ENCODE measurements at places on chromosomes 4 and X. TPM values are rescaled to one million over a fixed set of nuclear protein-coding genes. Genes with fewer than 3 reads are reported as not detected.

The TEX13C gene
- total RNA-seq, result not detected

The TRIM75 gene
- total RNA-seq, result not detected

The ADGRG2 gene
- 0.20 TPM for total RNA-seq

GRCh38 chrX:13911586-13911985 lies 94.7 kb upstream of the GPM6B start:
- peaks cover 6% of the 10 kb centered on the region for H3K36me3 ChIP-seq
- H3K27me3 ChIP-seq, result no peaks in the 10 kb centered on the region
- H3K4me1 ChIP-seq, result peaks cover 14% of the 10 kb centered on the region
- H3K4me3 ChIP-seq, result no peak overlapping the region
- no peak for DNase-seq

GRCh38 chrX:53547668-53548067 lies 113.5 kb upstream of the HSD17B10 start:
- no peaks in the 10 kb centered on the region for H3K4me1 ChIP-seq
- H3K27me3 ChIP-seq, result no peaks in the 10 kb centered on the region
- no peak for DNase-seq
- no peak overlapping the region for H3K4me3 ChIP-seq

DNA sequence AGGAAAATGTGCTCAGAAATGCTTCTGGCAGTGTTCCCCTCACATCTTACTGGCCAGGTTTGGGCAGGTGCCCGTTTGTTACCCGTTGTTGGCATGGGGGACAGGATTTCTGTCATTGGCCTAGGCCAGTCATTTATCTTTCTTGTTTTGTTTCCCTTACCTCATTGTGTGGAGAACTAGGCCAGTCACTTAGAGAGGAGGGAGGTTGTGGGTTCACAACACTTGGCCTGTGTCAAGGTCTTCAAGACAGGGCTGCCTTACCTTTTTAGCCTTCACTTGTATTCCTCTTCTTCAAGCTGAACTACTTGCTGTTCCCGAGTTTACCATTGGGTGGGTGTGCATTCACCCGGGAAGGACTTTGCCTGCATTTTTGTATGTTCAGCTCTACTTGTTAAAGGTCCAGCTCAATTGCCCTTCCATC lies 17.7 kb downstream of the SNX25 start:
- no peaks in the 10 kb centered on the region for H3K36me3 ChIP-seq
- no peaks in the 10 kb centered on the region for H3K27me3 ChIP-seq
- no peak overlapping the region for H3K27ac ChIP-seq
- no peak for DNase-seq
- no peak overlapping the region for H3K4me3 ChIP-seq

DNA sequence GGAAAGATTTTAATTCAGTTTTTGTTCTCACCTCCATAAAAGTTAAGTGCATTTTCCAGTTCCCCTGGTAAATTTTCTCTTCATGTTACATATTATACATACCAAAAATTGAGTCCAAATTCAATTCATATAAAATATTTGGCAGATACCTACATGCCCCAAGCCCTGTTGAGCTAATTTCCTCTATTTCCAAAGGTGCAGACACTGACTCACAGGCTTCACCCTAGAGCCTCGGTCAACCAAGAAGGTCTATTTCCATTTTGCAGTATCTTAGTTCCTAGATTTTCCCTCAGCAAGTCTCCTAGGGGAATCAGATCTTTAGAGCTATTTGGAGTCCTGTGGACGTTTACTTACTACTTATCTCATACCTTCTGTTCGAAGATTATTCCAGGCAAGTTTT lies 174.4 kb downstream of the TSPAN5 start:
- H3K4me3 ChIP-seq, result no peak overlapping the region
- peak overlapping the region; percentile 22 for H3K27ac ChIP-seq
- no peaks in the 10 kb centered on the region for H3K27me3 ChIP-seq
- peaks cover 4% of the 10 kb centered on the region for H3K36me3 ChIP-seq
- DNase-seq, result no peak

- no peaks in the 10 kb centered on the region for H3K4me1 ChIP-seq
- no peak overlapping the region for H3K27ac ChIP-seq
- no peak overlapping the region for H3K4me3 ChIP-seq
- H3K27me3 ChIP-seq, result no peaks in the 10 kb centered on the region
- H3K36me3 ChIP-seq, result no peaks in the 10 kb centered on the region
These were observed 706.1 kb upstream of the EPHA5 start for GRCh38 chr4:66376396-66376795.

GRCh38 chr4:19575924-19576323 lies 675.8 kb upstream of the SLIT2 start:
- H3K27ac ChIP-seq, result no peak overlapping the region
- H3K4me3 ChIP-seq, result no peak overlapping the region
- no peaks in the 10 kb centered on the region for H3K27me3 ChIP-seq
- DNase-seq, result no peak
- H3K4me1 ChIP-seq, result no peaks in the 10 kb centered on the region

GRCh38 chrX:139881130-139881529 lies 51.7 kb downstream of the ATP11C start:
- no peak overlapping the region for H3K4me3 ChIP-seq
- peaks cover 7% of the 10 kb centered on the region for H3K36me3 ChIP-seq
- no peak overlapping the region for H3K27ac ChIP-seq
- no peaks in the 10 kb centered on the region for H3K27me3 ChIP-seq
- no peak for DNase-seq
- no peaks in the 10 kb centered on the region for H3K4me1 ChIP-seq

GRCh38 chr4:143693856-143694255 lies 6.6 kb downstream of the FREM3 start:
- DNase-seq, result no peak
- no peak overlapping the region for H3K4me3 ChIP-seq
- no peaks in the 10 kb centered on the region for H3K4me1 ChIP-seq
- H3K27ac ChIP-seq, result no peak overlapping the region
- H3K36me3 ChIP-seq, result no peaks in the 10 kb centered on the region
- peaks cover 41% of the 10 kb centered on the region for H3K27me3 ChIP-seq

GRCh38 chr4:87540146-87541058 lies 11.2 kb upstream of the SPARCL1 start:
- H3K36me3 ChIP-seq, result peaks cover 6% of the 10 kb centered on the region
- peaks cover 24% of the 10 kb centered on the region for H3K4me1 ChIP-seq
- H3K27me3 ChIP-seq, result no peaks in the 10 kb centered on the region
- H3K27ac ChIP-seq, result no peak overlapping the region
- H3K4me3 ChIP-seq, result no peak overlapping the region

- H3K4me3 ChIP-seq, result no peak overlapping the region
- no peak overlapping the region for H3K27ac ChIP-seq
- H3K27me3 ChIP-seq, result no peaks in the 10 kb centered on the region
- DNase-seq, result peak; percentile 33
- no peaks in the 10 kb centered on the region for H3K36me3 ChIP-seq
These were observed 28.1 kb downstream of the SMIM43 start for GRCh38 chr4:121736735-121737351.

DNA sequence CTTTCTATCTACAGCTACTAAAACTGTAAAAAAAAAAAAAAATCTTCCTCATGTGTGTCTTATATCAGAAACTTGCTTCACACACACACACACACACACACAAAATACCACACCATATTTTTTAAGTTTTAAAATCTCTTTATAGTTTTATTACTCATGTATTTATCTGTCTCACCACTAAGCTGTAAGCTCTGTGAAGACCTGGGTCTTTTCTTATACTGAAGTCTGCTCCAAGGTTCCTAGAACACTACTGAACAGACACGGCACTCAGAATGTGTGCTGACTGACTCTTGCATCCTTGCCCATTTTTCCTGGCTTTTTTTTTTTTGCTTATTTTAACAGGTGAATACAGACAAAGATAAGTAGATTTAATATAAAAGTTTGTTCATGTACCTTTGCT lies 135.6 kb upstream of the CXXC4 start:
- no peaks in the 10 kb centered on the region for H3K4me1 ChIP-seq
- no peaks in the 10 kb centered on the region for H3K27me3 ChIP-seq
- H3K36me3 ChIP-seq, result no peaks in the 10 kb centered on the region
- H3K4me3 ChIP-seq, result no peak overlapping the region

GRCh38 chrX:121987835-121988234 lies 940.4 kb downstream of the GLUD2 start:
- H3K4me1 ChIP-seq, result no peaks in the 10 kb centered on the region
- H3K27ac ChIP-seq, result no peak overlapping the region
- no peaks in the 10 kb centered on the region for H3K27me3 ChIP-seq
- no peak for DNase-seq

GRCh38 chr4:24935856-24936255 lies 23.0 kb upstream of the CCDC149 start:
- H3K4me1 ChIP-seq, result no peaks in the 10 kb centered on the region
- no peak for DNase-seq
- H3K4me3 ChIP-seq, result no peak overlapping the region
- H3K36me3 ChIP-seq, result peaks cover 12% of the 10 kb centered on the region
- H3K27me3 ChIP-seq, result no peaks in the 10 kb centered on the region
- H3K27ac ChIP-seq, result no peak overlapping the region

DNA sequence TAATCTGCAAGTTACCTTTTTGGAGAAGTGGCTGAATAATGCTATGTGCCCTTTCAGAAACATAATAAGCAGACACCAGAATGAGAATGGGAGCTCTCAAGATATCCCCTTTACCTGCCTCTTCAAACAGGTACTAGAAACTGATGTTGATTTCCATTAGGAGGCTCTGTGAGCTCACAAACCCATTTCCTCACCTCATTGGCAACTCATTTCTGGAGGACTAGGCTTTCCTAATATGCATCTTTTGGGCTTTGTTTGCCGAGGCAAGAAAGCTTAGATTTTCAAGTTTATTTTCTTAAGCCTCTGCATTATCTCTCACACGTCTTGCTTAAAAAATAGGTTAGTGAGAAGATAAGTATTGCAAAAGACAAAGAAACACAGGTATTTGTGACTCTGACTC lies 313.1 kb upstream of the IRS4 start:
- H3K27ac ChIP-seq, result no peak overlapping the region
- H3K4me1 ChIP-seq, result no peaks in the 10 kb centered on the region
- H3K4me3 ChIP-seq, result no peak overlapping the region
- no peaks in the 10 kb centered on the region for H3K27me3 ChIP-seq
- H3K36me3 ChIP-seq, result no peaks in the 10 kb centered on the region
- no peak for DNase-seq

DNA sequence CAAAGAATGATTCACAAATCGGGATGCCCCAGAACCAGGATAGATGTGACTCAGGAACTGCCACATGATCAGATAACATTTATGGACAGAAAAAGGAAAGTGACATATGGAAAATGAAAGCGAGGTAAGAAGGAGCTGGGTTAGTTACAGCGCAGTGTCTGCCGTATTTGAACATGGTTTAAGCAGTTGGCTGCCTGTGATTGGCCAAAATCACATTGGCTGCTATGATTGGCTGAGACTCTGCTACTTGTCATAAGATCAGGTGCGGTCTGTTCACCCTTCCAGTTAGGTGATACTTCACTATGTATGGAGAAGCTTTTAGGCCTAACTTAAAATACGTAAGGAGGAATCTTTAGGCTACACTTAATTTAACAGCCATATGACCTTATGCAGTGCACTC lies 322.7 kb upstream of the HAND2 start:
- H3K4me1 ChIP-seq, result no peaks in the 10 kb centered on the region
- H3K27me3 ChIP-seq, result no peaks in the 10 kb centered on the region
- H3K27ac ChIP-seq, result no peak overlapping the region
- no peak for DNase-seq
- no peaks in the 10 kb centered on the region for H3K36me3 ChIP-seq

DNA sequence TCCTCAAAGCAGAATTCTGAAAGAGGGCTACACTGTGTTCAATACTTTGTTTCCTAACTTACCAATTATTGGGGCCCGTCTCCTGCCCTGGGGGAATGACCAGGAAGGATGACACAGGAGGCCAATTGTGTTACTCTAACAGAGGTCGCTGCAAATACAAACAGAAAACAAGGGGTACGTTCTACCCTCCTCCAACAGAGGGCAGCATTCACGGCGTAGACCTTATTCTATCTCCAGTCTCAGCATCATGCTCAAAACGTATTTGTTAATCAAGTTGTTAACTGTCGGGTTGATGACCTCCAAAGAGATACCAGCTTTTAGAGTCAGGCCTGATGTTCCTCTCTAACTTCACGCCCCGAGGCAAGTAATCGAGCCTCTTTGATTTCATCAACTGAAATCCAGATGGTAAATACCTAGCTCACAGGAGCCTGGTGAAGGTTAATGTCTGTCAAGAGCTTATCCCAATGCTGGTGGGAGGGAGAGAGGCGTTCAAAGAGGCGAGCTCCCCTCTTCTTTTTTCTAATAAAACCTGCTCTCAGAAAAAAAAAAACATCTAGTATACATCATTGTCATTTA lies 181.0 kb upstream of the KCNIP4 start:
- peak; percentile 45 for DNase-seq
- no peaks in the 10 kb centered on the region for H3K27me3 ChIP-seq
- H3K4me3 ChIP-seq, result no peak overlapping the region

DNA sequence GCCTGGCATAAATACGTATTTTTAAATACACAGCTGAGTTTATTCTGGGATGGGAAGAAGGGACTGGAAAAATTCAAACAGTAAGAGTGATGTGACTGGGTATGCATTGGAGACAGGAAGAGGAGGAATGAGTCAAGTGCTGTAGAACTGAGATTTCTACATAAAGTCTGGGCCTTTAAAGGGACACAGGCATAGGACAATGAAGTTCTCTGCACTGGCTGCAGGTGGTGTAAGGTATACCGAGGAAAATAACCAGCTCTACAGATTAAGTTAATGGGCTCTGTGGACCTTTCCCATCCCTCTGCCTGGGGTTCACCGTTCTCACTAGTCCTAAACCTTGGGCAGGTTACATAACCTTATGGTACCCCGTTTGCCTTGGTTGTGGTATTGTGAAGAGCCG lies 68.7 kb downstream of the DHX15 start:
- H3K4me1 ChIP-seq, result no peaks in the 10 kb centered on the region
- H3K36me3 ChIP-seq, result peaks cover 28% of the 10 kb centered on the region
- no peaks in the 10 kb centered on the region for H3K27me3 ChIP-seq
- no peak overlapping the region for H3K4me3 ChIP-seq
- DNase-seq, result no peak
- H3K27ac ChIP-seq, result no peak overlapping the region

- H3K36me3 ChIP-seq, result no peaks in the 10 kb centered on the region
- no peak for DNase-seq
- peaks cover 44% of the 10 kb centered on the region for H3K4me1 ChIP-seq
- no peak overlapping the region for H3K4me3 ChIP-seq
- H3K27ac ChIP-seq, result peak overlapping the region; percentile 37
These were observed 146.9 kb upstream of the FGF13 start for GRCh38 chrX:138858438-138858837.

DNA sequence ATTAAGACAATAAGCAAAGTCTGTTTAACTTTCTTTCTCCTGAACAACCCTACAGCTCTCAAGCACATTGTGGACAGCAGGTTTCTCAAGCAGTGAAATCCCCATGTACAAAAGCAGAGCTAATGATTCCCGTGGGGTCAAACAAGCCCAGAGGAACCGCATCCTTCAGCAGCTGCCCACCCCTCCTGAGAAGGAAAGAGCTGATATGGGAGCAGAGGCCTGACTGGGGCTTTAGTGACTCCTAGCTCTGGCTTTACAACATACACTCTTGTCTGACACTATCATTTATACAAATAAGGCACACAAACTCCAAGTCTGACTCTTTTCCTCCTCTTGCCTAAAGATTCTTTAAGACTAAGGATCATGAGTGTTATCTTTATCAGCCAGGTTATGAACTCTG lies 32.8 kb downstream of the HDAC8 start:
- no peaks in the 10 kb centered on the region for H3K4me1 ChIP-seq
- no peak overlapping the region for H3K4me3 ChIP-seq
- no peaks in the 10 kb centered on the region for H3K36me3 ChIP-seq
- no peaks in the 10 kb centered on the region for H3K27me3 ChIP-seq

GRCh38 chrX:82666355-82666754 lies 841.7 kb upstream of the POU3F4 start:
- H3K36me3 ChIP-seq, result peaks cover 5% of the 10 kb centered on the region
- no peaks in the 10 kb centered on the region for H3K27me3 ChIP-seq
- no peaks in the 10 kb centered on the region for H3K4me1 ChIP-seq
- H3K4me3 ChIP-seq, result no peak overlapping the region

GRCh38 chrX:10582215-10582733 lies 38.1 kb downstream of the MID1 start:
- no peak overlapping the region for H3K27ac ChIP-seq
- peaks cover 33% of the 10 kb centered on the region for H3K4me1 ChIP-seq
- no peak overlapping the region for H3K4me3 ChIP-seq
- H3K36me3 ChIP-seq, result peaks cover 27% of the 10 kb centered on the region
- no peak for DNase-seq

Measured in neural crest cell (in vitro differentiated cells).